ENCODE measurements at places on chromosomes 11 and 22. TPM values are rescaled to one million over a fixed set of nuclear protein-coding genes. Genes with fewer than 3 reads are reported as not detected.

Gene PLA2G3
- total RNA-seq = 6.7 TPM

Gene KCNA4
- not detected for total RNA-seq

Gene RIMBP3B
- 0.30 TPM for total RNA-seq

Gene RFPL3
- total RNA-seq = not detected

Gene CABP4
- total RNA-seq = not detected
